ENCODE measurements at places on chromosomes 6 and 20.

GRCh38 chr6:107983811-107984210, 25.8 kb upstream of the SEC63 start:
- no peak for DNase-seq

DNA sequence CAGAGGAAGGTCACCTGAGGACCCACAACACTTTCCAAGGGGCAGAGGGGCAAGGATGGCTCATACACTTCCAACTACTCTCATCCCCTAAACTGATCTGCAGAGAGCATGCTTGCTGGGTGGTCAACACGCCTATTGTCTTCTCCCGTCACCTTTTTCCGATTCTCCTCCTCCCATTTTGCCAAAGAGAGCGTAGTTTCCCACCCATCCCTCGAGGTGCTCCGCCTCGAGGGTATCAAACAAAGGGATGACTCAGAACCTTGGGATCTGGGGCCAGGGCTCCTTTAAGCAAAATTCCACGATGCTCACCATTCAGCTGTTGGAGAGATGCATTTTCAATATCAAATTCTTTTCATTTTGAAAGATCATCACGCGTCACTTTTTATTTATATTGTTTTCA, 507.5 kb upstream of the SULF2 start:
- DNase-seq: no peak

DNA sequence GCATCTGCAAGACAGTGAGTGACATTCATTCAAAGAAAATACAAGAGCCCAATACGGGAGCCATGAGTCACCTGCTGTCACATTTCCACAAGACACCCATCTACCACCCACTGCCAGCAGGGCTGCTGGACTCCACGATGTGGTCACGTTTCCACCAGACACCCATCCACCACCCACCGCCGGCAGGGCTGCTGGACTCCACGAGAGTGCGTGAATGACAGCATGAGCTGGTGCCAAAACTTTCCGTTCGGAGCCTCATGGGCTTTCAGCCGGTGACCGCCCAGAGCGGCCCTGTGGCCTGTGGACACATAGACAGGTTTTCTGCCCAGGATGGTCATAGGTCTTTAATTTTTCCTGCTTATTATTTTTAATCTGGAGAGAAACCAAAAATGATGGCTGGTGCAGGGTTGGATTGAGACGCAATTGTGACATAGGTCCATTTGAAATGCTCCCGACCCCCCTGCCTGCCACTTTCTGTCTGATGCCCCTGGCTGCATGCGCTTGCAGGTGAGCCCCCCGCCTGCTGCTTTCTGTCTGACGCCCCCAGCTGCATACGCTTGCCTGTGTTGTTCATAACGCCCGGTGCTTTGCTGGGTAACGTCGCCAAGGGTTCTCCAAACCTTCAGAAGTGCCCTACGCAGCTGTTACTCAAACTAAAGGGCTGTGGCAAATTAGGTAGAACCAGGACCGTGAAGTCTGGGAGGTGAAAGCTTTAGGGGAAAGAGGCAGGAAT, 59.1 kb upstream of the SMOC2 start:
- peak; percentile 77 for DNase-seq

- DNase-seq: no peak
Observed at GRCh38 chr6:25194172-25194678, 84.9 kb upstream of the CARMIL1 start.

All from NCI-H1092 treated with DMSO at 0.1 percent for 48 hours (cell line).